ENCODE measurements at places on chromosomes 6 and 20. TPM values are rescaled to one million over a fixed set of nuclear protein-coding genes. Genes with fewer than 3 reads are reported as not detected.

MAP1LC3A gene
- total RNA-seq: 23.9 TPM

SLC17A9 gene
- 4.1 TPM for total RNA-seq

PNISR gene
- total RNA-seq: 301 TPM

PRICKLE4 gene
- not detected for total RNA-seq

TPD52L1 gene
- total RNA-seq: not detected

PRL gene
- not detected for total RNA-seq

CLDN20 gene
- not detected for total RNA-seq

CFB gene
- 0.64 TPM for total RNA-seq

TBXT gene
- total RNA-seq: not detected

DEF6 gene
- total RNA-seq: 247 TPM

OR12D3 gene
- total RNA-seq: not detected

HLA-DQA2 gene
- total RNA-seq: 0.32 TPM

EFCAB8 gene
- 1.2 TPM for total RNA-seq

ADGRF5 gene
- not detected for total RNA-seq

HRH3 gene
- total RNA-seq: not detected

CLPSL2 gene
- total RNA-seq: not detected

SNRPB2 gene
- 49.9 TPM for total RNA-seq

ZC2HC1B gene
- total RNA-seq: not detected

FAXC gene
- total RNA-seq: not detected

PLAGL2 gene
- total RNA-seq: 22.9 TPM

KCNB1 gene
- total RNA-seq: not detected

KIF25 gene
- total RNA-seq: not detected

AIF1 gene
- 9.9 TPM for total RNA-seq

LAMA4 gene
- total RNA-seq: not detected

ZSCAN23 gene
- 0.69 TPM for total RNA-seq

BLCAP gene
- total RNA-seq: 67.8 TPM

EPM2A gene
- total RNA-seq: 6.8 TPM

PTP4A1 gene
- 126 TPM for total RNA-seq

NCR2 gene
- total RNA-seq: not detected

METTL24 gene
- not detected for total RNA-seq

BMP7 gene
- not detected for total RNA-seq

HAO1 gene
- not detected for total RNA-seq

TTLL9 gene
- total RNA-seq: not detected

PROKR2 gene
- total RNA-seq: not detected

EYS gene
- total RNA-seq: not detected

LAMP5 gene
- total RNA-seq: not detected

OR2B6 gene
- total RNA-seq: not detected

TUBB gene
- 119 TPM for total RNA-seq

All from CD4-positive, CD25-positive, alpha-beta regulatory T cell (primary cell).